ENCODE measurements at places on chromosomes 5 and 9.

GRCh38 chr5:77390795-77391194, 101.3 kb downstream of the WDR41 start:
- no peak for DNase-seq

DNA sequence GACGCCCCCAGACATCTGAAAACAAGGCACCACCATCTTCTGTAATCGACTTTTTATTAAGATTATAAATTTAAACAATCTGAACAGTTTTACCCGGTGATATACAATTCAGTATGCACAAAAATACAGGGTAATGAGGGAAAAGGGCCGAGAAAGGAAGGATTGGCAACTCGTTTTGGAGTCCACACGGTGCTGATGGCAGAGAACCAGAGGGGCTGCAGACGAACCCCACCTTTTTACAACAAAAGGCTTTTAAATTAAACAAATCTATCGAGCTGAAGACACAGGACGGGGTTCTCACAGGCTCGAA, 2.6 kb downstream of the IER5L start:
- DNase-seq = no peak

GRCh38 chr5:82785882-82786509, 291.2 kb downstream of the TMEM167A start:
- no peak for DNase-seq

DNA sequence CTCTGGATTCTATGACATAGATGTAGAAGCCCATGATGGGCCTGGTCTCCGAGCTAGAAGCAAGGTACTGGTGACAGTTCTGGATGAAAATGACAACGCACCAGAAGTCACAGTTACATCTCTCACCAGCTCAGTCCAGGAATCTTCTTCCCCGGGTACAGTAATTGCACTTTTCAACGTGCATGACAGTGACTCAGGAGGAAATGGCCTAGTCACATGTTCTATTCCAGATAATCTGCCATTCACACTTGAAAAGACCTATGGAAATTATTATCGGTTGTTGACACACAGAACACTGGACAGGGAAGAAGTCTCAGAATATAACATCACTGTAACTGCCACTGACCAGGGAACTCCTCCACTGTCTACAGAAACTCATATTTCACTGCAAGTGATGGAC, 1.3 kb downstream of the PCDHGA4 start:
- no peak for DNase-seq

- no peak for DNase-seq
These were observed 5.6 kb upstream of the IARS1 start for GRCh38 chr9:92299116-92299515.

DNA sequence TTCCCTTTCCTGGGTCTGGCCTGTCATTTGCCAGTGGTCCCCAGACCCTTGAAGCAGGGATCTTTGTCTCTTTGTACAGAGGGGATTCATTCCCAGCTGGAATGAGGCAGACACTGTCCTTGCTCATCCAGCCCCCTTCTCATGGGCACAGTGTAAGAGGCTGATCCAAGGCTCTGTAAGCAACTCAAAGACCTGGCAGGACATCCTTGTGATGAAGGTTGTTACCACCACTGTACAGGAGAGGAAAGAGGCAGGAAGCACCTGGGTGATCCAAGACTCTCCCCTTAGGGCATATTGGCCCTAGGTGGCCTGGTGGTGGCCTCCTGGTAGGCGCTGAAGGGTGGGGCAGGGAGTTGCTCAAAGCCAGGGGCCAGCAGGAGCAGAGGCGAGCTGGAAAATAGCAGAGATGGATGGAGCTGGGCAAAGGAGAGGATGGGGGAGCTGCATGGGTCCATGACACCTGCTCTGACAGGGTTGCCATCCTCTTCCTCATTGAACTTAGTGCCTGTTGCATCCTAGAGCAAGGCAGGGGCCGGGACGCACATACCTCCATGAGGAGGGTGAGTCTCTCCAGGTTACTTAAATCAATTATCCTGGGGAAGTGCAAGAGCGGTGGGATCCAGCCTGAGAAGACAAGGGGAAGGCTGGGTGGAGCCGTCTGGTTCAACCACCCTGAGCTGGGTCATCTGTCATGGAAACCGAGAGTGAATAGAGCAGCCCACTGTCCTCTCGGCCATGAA, 9.8 kb upstream of the GADD45G start:
- no peak for DNase-seq

DNA sequence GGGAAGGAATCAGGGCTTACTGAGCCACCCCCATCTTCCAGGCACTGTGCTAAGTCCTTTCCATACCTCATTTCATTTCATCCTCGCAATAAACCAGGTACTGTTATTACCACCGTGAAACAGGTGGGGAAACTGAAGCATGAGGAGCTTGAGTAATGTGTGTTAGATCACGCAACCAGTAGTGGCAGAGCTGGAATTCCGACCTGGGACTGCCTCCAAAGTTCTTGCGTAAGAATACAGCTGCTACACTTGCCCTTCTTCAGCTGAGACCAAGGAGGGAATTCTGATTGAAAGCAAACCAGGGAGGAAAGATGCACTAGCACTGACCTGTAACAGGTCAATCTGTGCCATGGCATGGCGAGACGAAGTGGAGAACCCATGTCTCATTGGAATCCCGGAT, 113.4 kb upstream of the MSX2 start:
- DNase-seq = no peak

DNA sequence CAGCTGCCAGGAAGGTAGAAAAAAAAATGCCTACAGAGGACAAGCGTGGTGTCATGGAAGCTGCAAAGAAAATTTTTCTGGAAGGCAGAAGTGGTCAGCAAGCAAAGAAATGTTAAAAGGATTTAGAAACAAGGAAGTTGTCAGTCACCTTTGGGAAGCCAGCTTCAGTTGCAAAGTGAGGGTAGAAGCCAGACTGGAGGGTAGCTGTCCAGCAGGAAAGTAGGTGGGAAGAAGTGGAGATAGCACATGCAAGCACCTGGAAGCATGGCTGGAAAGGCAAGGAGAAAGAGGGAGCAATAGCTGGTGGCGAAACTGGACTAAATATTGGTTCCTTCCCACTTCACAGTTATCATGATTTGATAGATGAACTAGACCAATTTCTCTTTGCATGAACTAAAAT, 54.3 kb downstream of the ADRB2 start:
- no peak for DNase-seq

DNA sequence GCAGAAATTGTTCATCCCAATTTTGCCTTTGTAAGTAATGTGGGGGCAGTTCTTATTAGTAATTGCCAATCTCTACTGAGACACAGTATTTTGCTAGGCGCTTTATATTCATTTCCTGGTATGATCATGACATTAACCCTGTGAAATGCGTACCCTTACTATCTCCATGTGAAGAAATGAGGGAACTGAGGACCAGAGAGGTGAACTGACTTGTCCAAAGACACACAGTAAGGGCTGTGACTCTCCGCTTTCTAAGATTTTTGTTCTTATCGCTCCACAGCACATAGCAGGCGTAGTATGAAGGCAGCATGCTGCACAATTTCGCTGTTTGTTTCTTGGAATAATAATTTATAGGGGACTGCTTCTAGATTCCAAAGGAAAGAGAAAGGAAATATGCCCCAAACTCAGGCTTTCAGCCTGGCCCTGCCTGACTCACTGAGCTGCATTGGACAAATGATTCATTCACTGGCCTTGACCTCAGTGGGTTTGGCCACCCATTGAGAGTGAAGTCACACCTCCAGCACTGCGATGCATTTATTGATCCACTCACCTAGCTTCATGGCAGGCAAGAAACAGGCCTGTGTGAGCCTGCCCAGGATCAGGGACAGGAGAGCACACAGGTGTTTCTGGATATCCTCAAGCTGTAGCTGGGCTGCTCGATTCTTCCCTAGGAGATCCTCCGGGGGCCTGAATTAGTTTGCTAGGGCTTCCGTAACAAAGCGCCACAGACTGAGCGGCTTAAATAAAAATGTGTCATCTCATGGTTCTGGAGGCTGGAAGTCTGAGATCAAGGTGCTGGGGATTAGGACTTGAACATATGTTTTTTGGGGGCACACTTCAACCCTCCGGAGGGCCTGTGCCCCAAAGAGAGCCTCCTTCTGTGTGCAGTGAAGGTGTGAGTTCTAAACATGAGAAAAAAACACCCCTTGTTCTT, 7.2 kb upstream of the DUSP1 start:
- no peak for DNase-seq

DNA sequence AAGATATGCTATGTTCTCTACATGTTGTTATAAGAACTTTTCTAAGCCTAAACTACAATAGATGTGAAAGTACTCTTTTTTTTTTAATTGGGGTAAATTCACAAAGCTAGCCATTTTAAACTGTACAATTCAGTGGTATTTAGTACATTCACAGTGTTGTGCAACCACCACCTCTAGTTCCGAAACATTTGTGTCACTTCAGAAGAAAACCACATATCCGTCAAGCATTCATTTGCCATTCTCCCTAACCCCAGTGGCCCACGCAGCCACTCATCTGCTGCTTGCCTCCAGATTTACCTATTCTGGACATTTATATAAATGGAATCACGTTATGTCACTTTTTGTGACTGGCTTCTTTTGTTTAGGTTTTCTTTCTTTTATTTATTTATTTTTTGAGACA, 43.1 kb downstream of the SPTAN1 start:
- DNase-seq = no peak

GRCh38 chr5:110031402-110032140, 341.8 kb downstream of the MAN2A1 start:
- DNase-seq = no peak

GRCh38 chr5:1479581-1480188, 34.4 kb upstream of the SLC6A3 start:
- DNase-seq = peak; percentile 42

GRCh38 chr9:80867731-80868130, 821.6 kb downstream of the TLE1 start:
- no peak for DNase-seq

GRCh38 chr5:71637133-71637532, 50.0 kb downstream of the MCCC2 start:
- no peak for DNase-seq

- no peak for DNase-seq
These were observed 18.4 kb downstream of the RUFY1 start for GRCh38 chr5:179568721-179569120.

DNA sequence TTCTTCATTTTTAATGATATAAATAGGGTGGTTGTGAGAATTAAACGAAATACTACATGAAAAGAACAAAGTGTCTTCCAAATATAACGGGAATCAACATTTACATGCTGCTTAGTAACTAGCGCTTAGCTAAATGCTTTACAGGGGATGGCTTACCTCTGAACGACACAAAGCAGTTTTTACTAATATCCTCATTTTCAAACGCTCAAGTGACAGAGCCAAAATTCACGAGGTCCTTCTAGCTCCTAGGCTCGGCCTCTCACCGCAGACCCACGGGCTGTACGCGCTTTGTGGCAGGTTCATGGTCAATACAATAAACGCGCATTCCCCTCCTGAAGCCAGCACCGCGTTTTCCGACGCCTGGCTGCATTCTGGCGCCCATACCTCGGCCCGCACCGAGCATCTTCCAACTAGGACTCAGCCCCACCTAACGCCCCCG, 442 bp downstream of the ZNF510 start:
- no peak for DNase-seq

DNA sequence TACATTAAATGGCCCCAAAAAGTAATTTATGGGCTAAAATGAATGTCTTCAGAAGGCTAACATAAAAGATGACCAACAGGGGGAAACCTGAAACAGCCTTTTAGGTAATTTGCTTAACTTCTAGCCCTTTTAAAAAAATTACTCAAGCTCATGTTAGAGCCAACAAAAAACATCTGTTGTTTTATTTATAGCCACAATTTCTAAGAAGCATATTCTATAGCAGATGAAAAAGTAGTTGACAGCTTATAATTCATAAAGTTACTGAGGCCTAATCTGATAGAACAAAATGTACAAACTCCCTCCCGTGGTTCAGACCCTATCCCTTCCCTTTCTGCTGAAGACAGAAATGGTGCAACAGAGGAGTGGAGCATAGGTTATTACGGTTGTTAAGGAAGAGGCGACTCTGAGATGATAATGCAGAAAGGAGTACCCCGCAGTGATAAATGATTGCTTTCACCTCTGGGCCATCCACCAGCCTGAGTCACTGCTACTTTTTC, 46.1 kb downstream of the PIK3R1 start:
- no peak for DNase-seq

DNA sequence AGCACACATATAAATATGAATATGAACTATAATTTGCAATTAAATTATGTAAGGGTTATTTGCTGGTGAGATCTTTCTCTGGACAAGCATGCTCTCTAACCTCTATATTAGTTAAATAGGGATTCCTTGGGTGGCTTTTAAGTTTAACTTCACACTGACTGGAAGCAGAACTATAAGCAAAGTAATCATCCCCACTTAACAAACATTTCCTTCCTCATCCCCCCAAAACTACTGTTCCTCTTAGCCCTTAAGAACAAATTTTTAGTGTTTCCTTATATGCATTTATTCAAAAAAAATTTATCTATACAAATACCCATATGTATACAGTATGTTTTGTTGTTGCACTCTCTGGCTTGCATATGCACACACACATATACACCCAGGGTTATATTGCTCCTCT, 512.1 kb upstream of the MEF2C start:
- no peak for DNase-seq

DNA sequence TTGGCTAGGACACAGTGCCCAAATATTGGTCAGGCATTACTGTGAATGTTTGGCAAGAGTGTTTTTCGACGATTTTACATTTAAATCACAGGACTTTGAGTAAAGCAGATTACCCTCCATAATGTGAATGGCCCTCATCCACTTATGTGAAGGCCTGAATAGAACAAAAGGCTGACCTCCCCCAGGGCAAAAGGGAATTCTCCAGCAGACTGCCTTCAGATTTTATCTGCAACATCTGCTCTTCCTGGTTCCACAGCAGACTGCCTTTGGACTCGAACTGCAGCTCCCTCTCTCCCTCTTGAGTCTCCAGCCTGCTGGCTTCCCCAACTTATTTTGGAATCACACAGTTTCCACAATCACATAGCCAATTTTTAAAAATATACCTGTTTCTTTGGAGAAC, 7.1 kb upstream of the TMEM215 start:
- DNase-seq = no peak

DNA sequence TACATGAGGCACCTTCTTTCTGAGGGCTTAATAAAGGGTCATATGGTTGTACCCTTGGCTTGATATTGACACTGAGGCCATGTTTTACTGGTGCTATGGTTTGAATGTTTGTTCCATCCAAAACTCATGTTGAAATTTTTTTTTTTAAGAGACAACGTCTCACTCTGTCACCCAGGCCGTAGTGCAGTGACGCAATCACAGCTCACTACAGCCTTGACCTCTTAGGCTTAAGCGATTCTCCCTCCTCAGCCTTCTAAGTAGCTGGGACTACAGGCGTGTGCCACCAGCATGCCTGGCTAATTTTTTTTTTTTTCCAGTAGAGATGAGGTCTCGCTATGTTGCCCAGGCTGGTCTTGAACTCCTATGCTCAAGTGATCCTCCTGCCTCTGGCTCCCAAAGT, 20.9 kb downstream of the FAM151B start:
- DNase-seq = no peak

GRCh38 chr9:97866848-97867247, 13.8 kb downstream of the FOXE1 start:
- no peak for DNase-seq

GRCh38 chr5:23139338-23140171, 286.4 kb upstream of the CDH12 start:
- DNase-seq = no peak

Measured in naive thymus-derived CD4-positive, alpha-beta T cell (primary cell).